ENCODE measurements at places on chromosomes 4 and X. TPM values are rescaled to one million over a fixed set of nuclear protein-coding genes. Genes with fewer than 3 reads are reported as not detected.

Gene ELK1
- total RNA-seq = 23.6 TPM

Gene TMSB15B
- 3.1 TPM for total RNA-seq

Gene ETNPPL
- 0.30 TPM for total RNA-seq

Gene SLITRK4
- 10.8 TPM for total RNA-seq

Gene TLR8
- total RNA-seq = 0.09 TPM

Gene GAR1
- 10.6 TPM for total RNA-seq

Gene RBMXL3
- total RNA-seq = 10.1 TPM

Gene GABRE
- 12.5 TPM for total RNA-seq

Gene FGD1
- total RNA-seq = 14.4 TPM

Gene UCHL1
- 1,004 TPM for total RNA-seq

Gene CLCN4
- total RNA-seq = 22.7 TPM

Gene ZCCHC12
- total RNA-seq = 0.31 TPM

Gene MAGEA2
- 0.13 TPM for total RNA-seq

Gene TMEM156
- not detected for total RNA-seq

Gene CDK16
- 68.1 TPM for total RNA-seq

Gene NR0B1
- total RNA-seq = not detected

Gene RENBP
- 10.8 TPM for total RNA-seq

Gene UNC5C
- total RNA-seq = 0.11 TPM

Gene GAGE12H
- not detected for total RNA-seq

Gene TENM3
- 31.6 TPM for total RNA-seq

Gene BEX1
- 291 TPM for total RNA-seq

Gene TBC1D9
- 63.0 TPM for total RNA-seq

Gene FAM9C
- total RNA-seq = 0.10 TPM

Gene PDLIM3
- total RNA-seq = 291 TPM

Gene ZMAT1
- total RNA-seq = 13.5 TPM

Gene SASH3
- 0.24 TPM for total RNA-seq

Gene TLR6
- total RNA-seq = 0.62 TPM

Gene CITED1
- total RNA-seq = 2.6 TPM

Gene SRPX2
- total RNA-seq = 0.13 TPM

Gene COL25A1
- total RNA-seq = 2.2 TPM
